ENCODE measurements at places on chromosomes 6 and 20.

GRCh38 chr6:166959911-166960608 lies 3.7 kb upstream of the RNASET2 start:
- no peak for DNase-seq

DNA sequence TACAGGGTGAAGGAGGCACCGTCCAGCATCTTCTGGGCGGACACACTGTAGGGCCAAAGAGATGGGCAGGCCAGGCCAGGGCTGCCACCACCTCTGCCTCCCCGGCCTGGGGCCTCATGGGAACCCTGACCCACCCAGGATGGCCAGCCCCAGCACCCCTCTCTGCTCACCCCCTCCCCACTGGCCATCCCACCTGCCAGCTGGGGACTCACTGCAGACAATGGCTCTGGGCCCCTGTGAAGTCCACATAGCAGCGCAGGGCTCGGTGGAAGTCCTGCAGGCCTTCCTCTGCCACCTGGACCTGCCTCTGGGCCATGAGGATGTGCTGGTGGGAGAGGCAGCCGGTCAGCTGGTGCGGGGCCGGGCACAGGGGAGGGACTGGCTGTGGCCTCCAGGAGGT lies 3.6 kb upstream of the C20orf144 start:
- no peak for DNase-seq

DNA sequence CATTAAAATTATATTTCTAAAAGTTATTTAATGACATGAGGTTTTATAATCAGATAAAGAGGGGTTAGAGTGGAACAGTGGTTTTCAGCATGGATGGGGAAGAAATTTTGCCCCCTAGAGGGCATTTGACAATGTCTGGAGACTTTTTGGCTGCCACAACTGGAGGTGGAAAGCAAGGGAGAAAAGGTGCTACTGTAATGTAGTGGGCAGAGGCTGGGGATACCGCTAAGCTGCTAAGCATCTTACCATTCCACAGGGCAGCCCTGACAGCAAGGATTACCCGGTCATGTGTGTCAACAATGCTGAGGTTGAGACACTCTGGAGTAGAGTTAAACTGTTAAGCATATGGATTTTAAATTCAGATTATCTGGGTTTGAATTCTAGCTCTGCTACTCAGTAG lies 52.9 kb upstream of the FABP7 start:
- DNase-seq = no peak

DNA sequence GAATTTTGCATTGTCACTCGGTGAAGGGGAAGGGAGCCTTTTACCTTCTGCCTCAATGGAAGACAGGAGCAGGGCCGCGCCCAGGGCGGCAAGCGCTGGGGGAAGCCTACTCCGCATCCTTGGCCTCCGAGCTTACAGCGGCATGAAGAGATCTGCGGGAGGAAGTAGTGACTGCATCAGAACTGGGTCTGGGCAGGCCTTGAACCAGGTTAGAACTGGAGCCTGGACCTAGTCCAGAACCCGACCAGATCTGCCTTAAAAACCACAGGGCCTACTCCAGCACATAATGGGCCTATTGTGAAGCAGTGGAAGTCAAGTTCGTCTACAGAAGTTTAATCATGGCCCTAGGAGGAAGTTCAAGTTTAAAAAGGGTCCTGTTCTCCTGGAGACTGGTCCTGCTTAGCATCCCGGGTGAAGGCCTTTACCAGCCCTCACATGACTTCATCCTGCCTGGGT lies 3.1 kb downstream of the COL12A1 start:
- DNase-seq = no peak

DNA sequence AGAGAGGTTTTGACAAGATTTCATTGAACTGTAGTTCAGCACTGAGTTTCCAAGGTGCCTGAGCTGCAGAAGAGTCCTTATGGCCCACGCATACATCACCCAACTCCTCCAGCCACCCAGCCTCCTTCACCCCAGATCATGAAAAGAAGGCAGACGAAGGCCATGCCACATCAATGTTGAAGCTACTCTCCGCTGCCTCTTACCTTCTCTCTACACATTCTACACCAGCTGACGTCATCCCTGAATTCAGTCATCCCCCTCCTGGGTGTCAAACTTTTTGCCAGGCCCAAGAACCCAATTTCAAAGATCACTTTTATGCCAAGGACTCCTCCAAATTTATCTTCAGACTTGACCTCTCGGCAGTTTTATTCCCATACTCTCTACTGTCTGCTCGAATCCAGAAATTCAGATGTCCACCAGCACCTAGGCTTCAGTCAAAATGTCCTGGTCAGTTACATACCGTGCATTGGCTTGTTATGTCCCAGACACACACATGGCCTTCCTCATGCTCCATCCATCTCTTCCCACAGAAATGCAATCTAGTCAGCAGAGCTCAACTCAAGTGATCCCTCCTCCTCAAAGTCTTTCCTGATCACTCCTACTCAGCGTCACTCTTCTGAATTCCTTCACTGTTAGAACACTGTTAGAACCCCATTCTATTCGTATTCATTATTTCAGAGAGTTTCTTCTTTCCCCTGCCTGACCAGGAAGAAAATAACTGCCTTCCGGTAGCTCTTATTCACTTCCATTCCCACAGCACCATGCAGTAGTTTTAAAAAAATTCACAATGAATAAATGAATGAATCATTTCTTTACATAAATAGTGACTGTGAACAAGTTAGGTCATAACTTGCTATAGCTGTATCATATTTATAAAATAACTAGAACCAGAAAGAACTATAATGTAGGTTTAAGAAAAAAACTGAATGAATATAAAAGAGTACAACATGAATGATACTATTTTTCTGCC lies 11.5 kb downstream of the ATXN1 start:
- DNase-seq = no peak

- DNase-seq = no peak
Observed at GRCh38 chr20:44811150-44811685, 872 bp upstream of the RIMS4 start.

DNA sequence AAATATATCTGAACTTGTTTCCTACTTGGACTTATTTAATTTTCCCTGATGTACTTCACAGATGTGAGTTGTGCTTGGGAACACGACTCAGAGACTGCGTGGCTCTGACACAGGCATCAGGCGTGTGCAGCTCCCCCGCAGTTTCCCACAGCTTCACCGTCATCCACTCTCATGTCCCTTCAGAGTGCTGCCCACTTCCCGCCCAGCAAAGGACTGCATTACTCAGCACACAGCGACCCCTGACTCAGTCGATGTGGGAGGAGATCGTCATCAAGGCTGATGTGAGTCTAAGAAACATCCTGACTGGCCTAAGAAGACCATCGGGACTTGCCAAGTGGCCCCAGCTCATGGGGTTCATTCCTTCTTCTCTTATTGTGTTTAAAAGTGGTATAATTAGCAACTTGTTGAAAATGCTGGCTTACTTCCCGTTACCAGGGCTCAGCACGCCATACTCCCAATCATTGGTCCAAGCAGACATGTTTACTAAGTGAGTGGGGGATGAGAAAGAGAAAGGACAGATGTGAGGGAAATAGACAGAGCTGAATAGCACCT lies 539.4 kb upstream of the JARID2 start:
- no peak for DNase-seq

DNA sequence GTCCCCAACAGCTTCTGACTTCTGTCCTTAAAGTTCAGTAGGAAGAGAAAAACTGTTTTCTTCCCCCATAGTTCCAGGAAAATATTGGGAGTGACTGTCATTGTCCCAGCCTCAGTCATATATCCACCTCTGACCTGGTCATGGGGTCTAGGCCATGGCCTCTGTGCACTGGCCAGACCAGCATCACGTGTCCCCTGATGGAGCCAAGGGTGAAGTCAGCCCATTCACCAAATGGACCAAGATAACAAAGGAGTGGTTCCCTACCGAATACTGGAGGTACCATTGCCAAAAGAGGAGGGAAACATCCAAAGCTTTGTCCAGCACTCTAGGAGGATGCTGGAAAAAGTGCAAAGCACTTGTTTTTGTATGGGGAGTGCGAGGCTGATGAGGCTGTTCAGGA lies 395.4 kb downstream of the TAF4 start:
- DNase-seq = no peak

DNA sequence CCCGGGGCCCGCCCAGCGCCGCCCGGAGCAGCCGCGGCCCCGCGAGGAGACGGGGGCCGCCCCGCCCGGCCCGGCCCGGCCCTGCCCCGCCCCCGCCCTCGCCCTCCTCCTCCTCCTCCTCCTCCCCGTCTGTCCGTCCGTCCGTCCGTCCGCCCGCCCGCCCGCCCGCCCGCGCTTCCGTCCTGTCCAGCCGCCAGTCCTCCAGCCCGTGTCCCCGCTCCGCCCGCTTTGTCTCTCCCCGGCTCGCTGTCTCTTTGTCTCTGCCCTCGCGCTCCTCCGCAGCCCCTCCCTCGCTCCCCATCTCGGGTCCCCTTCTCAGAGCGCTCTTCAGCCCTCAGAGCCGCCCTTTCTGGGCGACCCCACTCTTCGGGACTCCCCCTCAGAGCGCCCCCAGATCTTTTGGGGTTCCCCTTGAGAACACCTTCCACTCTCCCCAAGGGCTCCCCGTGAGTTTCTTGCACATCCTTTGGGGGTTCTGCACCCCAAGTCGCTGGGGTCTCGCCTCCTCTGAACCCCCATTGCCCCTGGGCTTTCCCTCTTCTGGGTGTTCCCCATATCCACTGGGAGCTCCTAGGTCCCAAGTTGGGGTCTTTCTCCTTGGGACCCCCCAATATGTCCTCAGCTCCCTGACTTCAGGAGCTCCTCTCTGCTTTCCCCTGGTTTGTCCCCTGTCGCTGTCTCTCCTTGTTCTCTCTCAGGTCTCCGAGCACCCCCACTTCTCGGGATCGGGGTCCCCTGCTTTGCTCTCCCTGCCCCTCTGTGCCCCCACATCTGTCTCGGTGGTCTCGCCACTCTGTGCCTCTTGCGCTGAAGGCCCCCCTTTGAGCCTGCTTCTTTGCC lies 79.5 kb upstream of the MYL9 start:
- DNase-seq = peak; percentile 35

GRCh38 chr6:135243871-135244796 lies 63.0 kb downstream of the MYB start:
- no peak for DNase-seq

- DNase-seq = no peak
Observed at GRCh38 chr20:2213401-2213800, 82.4 kb upstream of the TGM3 start.

- no peak for DNase-seq
Observed at GRCh38 chr6:139919107-139920026, 544.9 kb upstream of the CITED2 start.

- no peak for DNase-seq
Observed at GRCh38 chr6:91279740-91280493, 693.0 kb upstream of the MAP3K7 start.

- DNase-seq = no peak
Observed at GRCh38 chr6:84967965-84968364, 203.6 kb upstream of the TBX18 start.
